ENCODE measurements at places on chromosomes 12 and 14. TPM values are rescaled to one million over a fixed set of nuclear protein-coding genes. Genes with fewer than 3 reads are reported as not detected.

The SMOC1 gene
- total RNA-seq, result 25.7 TPM

The ARHGEF25 gene
- total RNA-seq, result 20.6 TPM

The POTEG gene
- total RNA-seq, result 0.36 TPM

The JDP2 gene
- total RNA-seq, result 77.1 TPM

The POTEM gene
- total RNA-seq, result not detected

The AQP6 gene
- total RNA-seq, result not detected

The PRB2 gene
- total RNA-seq, result not detected

The CIROP gene
- not detected for total RNA-seq

DNA sequence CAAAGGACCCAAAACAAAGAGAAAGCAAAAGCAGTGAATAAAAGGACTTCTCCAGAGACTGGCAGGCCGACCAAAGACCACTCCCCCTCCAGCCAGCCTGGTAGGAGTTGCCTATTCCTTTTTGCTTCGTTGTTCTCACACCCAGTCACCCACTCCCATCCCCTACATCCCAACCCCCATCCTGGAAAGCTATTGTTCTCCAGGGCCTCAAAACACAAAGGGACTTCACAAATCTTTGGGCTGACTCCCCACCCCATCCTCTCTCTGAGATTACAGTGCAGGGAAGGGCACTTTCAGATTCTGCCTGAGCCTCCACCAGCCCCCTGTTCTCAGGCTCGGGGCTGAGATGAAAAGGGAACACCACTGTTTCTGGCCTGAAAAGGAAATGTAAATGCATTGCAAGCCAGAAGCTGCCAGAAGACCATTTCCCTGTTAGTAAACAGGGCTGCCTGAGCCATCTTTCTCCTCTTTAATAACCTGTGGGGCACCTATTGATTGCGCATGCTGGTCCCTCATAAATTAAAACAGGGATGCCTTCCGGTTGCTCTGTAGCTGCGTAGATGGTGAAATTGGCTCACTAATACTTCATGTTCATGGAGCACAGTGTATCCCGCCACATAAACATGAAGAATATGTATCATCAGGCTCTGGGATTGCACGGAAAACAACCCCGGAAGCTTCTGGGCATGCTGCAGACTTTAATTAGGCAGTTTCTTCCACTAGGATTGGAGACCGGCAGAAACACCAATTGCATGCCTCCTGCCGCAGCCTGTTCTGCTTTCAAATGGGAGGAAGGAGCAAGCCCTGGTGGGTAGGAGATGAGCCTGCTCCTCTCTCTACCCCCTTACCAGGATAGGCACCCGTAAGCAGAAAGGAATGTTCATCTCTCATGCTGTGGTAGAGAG lies 130.3 kb upstream of the FUT8 start:
- DNase-seq, result peak; percentile 97

GRCh38 chr12:6062757-6063735 lies 61.4 kb downstream of the VWF start:
- peak; percentile 90 for DNase-seq

DNA sequence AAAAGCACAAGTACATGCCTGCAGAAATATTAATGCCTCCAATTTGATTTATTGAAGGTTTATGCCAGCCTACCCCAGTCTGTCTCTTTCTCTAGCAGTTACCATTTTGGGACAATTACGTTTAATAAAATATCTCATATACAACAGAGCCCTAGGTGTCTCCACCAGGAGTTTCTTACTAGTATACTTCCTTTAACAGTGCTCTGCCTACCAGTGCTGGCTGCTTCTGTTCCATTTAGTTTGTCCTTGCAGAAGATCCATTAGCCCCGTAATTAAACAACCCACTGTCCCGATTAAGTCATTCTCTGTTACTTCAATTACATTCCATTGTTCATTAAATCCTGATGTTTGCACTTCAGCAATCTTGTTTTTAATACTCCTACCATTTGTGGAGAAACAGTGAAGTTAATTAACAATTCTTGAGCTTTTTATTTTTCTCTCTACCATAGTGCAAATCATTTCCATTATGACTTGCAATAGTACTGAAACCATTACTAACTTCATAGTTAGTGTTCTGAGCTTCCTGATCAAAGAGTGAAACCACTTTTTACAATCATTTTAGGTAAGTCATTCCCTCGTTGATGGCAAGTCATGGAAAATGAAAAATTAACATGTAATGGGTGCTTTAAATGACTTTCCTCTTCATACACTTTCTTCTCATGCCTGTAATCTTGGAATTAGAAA lies 121.1 kb downstream of the PLXNC1 start:
- no peak for DNase-seq

DNA sequence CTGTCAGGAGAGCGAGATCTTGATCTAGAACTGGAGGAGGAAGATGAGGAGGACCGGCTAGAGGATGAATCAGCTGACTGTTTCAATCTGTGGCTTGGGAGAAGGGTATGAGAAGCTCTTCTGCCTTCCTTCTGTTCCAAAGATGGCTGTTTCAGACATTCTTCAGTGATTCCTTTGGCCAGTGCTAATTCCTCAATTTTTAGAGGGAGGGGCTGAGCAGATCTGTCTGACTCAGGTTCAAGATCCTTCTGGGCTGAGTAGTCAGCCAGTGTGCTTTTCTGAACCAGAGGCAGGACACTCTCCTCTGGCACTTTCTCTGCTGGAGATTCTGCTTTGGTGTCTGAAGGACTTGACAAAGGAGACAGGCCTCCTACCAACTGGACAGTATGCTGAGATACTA lies 15.2 kb downstream of the ACIN1 start:
- peak; percentile 82 for DNase-seq

DNA sequence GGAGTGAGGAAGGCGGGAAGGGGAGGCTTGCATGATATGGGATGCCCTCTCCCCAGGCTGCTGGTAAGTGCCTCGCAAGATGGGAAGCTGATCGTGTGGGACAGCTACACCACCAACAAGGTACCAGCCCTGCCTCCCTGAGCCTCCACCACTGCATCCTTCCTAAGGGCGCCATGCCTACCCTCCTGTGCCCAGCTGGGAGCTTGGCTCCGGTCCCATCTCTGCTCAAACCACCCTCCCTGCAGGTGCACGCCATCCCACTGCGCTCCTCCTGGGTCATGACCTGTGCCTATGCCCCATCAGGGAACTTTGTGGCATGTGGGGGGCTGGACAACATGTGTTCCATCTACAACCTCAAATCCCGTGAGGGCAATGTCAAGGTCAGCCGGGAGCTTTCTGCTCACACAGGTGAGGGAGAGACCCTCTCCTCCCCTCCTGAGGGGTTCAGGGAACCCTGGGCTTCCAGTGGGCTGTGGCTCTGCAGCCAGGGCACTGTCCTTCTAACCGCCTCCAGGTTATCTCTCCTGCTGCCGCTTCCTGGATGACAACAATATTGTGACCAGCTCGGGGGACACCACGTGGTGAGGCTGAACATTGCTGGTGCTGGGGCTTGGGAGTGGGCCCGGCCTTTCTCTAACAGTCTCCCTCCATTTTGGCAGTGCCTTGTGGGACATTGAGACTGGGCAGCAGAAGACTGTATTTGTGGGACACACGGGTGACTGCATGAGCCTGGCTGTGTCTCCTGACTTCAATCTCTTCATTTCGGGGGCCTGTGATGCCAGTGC lies 2.6 kb downstream of the GNB3 start:
- DNase-seq, result peak; percentile 66

GRCh38 chr12:73935817-73936216 lies 601.8 kb upstream of the ATXN7L3B start:
- DNase-seq, result no peak

- DNase-seq, result no peak
Observed at GRCh38 chr12:59823567-59823966, 227.7 kb downstream of the SLC16A7 start.

DNA sequence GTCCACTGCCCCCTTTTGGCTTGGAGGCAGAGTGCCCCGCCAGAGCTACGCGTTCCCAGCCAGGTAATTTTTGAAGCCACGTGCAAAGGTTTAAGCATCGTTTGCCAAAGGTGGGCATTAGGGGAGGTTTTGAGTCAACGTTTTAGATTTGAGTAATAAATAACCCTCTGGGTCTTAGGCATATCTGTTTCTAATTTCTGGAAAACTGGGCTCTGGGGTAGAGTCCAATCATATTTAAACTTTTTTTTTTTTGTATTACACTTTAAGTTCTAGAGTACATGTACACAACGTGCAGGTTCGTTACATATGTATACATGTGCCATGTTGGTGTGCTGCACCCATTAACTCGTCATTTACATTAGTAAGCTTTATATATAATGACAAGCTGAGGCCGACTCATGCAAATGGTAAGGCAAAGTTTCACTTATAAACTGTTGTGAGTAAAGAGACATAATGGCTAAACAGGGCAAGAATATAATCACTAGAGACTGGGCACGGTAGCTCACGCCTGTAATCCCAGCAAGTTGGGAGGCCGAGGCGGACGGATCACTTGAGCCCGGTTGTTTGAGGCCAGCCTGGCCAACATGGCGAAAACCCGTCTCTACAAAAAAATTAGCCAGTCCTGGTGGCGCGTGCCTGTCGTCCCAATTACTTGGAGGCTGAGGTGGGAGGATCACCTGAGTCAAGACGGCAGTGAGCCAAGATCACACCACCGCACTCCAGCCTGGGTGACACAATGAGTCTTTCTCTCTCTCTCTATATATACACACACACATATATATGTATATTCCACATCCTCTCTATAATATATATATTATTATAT lies 491 bp upstream of the NR2C1 start:
- DNase-seq, result no peak

- DNase-seq, result no peak
Observed at GRCh38 chr14:28975084-28975483, 208.5 kb downstream of the FOXG1 start.

- peak; percentile 73 for DNase-seq
Observed at GRCh38 chr12:10191865-10192264, 13.0 kb downstream of the TMEM52B start.

DNA sequence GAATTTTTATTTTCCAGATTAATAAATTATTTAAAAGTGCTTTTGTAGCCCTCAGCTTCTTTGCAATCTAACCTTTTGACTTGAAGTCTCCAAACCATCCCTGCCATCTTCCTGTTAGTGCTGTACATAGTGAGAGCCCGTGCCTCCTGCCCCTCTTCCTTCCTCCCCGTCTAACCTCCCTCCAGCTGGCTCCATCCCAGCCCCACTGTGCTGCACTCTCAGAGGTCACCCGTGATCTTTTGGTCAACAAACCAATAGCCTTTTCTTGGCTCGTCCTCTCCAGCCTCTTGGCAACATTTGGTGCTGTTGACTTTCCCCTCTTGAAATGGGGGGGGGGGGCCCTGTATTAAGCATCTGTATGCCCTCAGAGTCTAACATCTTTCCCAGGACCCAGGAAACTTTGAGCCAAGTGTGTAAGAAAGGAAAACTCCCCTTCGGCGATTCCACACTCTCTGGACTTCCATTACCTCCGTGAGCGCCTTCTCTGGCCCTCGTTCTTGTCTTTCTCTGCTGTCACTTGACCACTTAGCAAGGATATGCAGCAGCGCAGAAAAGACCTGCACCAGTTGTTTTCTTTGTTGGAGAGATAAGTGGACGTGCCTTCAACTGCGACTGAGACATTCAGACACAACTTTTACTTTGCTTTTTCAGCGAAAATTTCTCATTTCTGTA lies 44.1 kb downstream of the FBXW8 start:
- DNase-seq, result no peak

DNA sequence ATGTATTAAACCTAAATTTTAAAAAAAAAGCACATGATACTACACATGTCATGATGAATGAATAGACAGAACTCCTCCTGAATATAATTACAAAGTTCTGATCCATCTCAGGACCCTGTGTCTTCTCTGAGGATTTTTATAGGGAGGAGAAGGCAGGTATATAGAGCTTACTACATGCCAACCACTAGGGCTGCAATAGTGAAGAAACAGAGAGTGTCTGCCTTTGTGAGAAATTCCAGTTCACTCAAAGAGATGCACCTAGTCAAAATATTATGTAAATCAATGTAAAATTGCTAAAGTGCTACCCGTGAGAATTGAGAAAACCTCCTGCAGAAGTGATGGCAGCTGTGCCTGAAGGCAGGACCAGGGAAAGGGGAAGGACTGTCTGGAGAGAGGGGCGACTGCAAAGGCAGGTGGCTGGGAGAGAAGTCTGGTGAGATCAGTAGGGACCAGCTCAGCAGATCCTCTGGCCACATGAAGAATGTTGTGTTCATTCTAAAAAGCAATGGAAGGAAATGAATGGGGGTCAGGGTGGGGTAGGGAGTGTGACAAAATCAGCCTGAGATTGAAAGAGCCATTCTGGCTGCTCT lies 15.1 kb downstream of the ABHD4 start:
- DNase-seq, result no peak

GRCh38 chr12:57965766-57966165 lies 24.4 kb downstream of the ATP23 start:
- DNase-seq, result no peak

- no peak for DNase-seq
Observed at GRCh38 chr12:16583969-16584745, 21.8 kb downstream of the LMO3 start.

GRCh38 chr14:75303381-75303789 lies 24.8 kb downstream of the FOS start:
- DNase-seq, result peak; percentile 76

DNA sequence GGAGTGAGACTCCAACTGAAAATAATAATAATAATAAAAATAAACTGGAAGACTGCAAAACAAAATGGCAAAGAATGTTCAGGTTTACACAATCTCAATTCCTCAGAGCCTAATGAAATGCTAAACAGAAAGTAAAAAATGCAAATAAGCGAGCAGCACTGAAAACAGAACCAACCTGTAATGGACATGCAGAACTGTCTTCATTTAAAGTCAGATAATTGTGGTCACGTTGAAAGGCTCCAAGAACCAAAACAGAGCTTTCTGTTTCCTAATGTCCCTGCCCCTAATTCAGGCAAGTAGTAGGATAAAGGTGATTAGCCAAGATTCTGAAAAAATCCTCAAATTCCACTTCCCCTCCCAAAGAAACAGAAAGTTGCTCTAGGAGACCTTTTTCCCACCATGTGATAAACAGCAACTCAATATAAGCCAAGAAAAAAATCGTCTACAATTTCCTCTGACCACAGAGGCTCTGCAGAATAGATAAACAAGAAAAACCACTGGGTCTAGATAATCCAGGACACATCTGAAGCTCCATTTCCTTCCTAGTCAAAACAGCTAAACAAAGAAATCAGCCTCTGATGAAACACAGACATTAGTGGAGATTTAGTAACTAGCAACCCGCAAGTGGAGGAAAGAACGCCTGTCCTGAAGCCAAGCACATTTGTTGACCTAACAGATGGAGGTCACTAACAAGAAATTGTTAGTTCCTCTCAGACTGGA lies 3.0 kb downstream of the MIS18BP1 start:
- no peak for DNase-seq

DNA sequence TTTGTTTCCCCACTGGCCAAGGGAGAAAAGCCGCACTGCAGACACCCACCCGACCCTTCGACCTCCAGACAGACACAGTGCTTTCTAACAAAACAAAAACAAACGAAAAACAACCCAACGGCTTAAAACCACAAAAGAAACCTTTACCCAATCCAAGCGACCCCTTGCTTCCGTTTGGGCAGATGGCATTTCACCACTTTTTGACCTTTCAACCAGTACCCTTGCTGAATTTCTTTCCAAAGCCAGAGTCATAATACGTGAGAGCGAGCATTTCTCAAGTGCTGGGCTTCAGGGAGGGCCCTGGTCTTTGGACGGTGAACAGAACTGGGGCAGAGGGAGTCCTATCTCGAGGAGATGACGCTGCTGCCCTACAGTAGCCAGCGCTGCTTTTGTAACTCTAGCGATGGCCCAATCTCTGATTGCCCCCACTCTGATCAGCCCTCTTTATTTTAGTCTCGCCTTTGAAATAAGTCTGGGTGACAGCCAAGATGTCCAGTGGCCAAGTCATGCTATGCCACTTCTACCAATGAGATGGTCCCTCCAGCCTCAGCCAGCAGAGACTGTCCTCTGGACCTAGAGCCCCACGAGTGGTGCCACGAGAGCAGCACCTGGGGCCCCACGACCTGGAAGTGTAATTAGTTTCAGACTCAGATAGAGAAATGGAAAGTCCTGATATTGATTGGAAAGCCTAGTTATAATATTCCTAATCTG lies 21.9 kb upstream of the ADIPOR2 start:
- DNase-seq, result no peak

All from osteoblast (primary cell).